ENCODE measurements at places on chromosomes 1 and 21. TPM values are rescaled to one million over a fixed set of nuclear protein-coding genes. Genes with fewer than 3 reads are reported as not detected.

GRCh38 chr1:213333121-213333520 lies 282.1 kb downstream of the RPS6KC1 start:
- DNase-seq = no peak

DNA sequence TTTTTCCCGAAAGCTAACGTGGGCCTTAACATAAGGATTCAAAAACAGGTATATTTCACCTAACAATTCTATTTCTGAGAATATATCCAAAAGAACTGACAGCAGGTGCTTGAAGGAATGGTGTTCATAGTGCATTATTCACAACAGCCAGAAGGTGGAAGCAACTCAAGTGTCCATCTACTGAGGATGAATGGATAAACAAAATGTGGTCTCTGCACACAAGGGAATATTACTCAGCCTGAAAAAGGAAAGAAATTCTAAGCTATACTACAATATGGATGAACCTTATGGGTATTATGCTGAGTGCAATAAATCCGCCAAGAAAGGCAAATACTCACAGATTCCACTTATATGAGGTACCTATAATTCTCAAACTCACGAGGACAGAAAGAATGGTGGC lies 6.1 kb upstream of the RIPPLY3 start:
- peak; percentile 12 for DNase-seq

ERMAP gene
- total RNA-seq = 4.9 TPM

DAB1 gene
- not detected for total RNA-seq

GRCh38 chr1:227428803-227429202 lies 110.5 kb upstream of the CDC42BPA start:
- DNase-seq = peak; percentile 95

- peak; percentile 68 for DNase-seq
Observed at GRCh38 chr1:154418062-154418921, 13.1 kb downstream of the IL6R start.

DNA sequence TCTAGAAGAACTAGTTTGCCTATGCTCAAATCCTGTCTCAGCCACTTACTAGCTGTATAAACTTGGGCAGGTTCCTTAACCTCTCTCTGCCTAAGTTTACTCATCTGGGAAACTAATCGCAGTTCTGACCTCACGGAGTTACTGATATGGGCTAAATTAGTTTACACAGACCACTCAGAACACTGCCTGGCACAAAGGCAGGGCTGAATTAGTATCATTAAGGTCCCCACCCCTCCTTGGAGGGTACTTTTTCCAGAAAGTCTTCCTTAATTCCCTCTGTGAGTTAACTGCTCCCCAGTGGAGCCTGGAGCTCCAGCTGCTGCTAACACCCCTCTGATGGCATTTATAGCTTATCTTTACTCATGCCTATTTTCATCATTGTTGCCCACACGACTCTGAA lies 40.3 kb downstream of the SSBP3 start:
- no peak for DNase-seq

GRCh38 chr1:218718977-218719376 lies 373.8 kb downstream of the TGFB2 start:
- no peak for DNase-seq

DNA sequence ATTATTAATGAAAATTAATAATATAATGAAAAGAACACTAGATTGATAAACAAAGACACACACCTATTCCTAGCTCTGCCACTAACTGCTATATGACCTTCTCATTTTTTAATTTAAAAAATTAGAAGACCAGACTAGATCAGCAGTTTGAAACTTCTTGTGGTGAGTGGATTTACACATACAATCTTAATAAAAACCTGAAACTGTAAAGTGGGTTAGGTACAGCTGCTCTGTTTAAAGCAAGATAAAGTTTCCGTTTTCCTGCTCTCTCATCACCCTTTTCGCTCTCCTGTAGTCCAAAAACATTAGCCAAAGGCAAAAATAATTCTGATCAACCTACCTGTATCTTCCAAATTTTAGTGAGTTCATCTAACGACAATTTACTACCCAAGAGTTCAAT lies 58.6 kb downstream of the USP24 start:
- DNase-seq = no peak

TSTD1 gene
- total RNA-seq = 139 TPM

DNA sequence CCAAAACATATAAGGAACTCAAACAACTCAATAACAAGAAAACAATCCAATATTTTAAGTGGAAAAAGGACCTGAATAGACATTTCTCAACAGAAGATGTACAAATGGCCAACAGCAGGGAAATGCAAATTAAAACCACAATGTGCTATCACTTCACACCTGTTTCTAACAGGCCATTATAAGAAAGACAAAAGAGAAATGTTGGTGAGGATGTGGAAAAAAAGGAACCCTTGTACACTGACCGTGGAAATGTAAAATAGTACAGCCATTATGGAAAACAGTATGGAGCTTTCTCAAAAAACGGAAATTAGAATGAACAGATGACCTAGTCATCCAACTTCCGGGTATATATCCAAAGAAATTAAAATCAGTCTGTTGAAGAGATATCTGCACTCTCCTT lies 37.8 kb upstream of the CD2 start:
- no peak for DNase-seq

MAGOH gene
- 42.5 TPM for total RNA-seq

GRCh38 chr1:81424061-81424460 lies 376.7 kb upstream of the ADGRL2 start:
- no peak for DNase-seq

GRCh38 chr1:27429029-27429425 lies 36.6 kb downstream of the GPR3 start:
- no peak for DNase-seq

DNA sequence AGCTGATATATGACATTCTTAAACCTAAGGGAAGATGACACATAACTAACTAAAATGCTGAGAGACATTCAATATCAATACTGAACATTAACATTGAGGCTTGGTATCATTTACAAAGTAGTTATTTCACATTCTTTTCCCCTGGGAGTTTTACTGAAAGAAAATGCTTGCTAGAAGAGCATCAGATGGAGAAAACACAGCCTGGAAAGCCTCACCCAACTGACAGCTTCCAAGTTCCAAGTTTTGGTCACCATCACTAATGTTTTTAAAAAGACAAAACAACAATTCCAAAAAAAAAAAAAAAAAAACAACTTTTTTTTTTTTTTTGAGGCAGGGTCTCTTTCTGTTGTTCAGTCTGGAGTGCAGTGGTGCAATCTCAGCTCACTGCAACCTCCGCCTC lies 80.6 kb downstream of the DSCAM start:
- no peak for DNase-seq

GRCh38 chr1:64581135-64581842 lies 111.4 kb downstream of the CACHD1 start:
- no peak for DNase-seq

TRPM2 gene
- total RNA-seq = 0.60 TPM

AKNAD1 gene
- total RNA-seq = 0.64 TPM

KCNQ4 gene
- 0.74 TPM for total RNA-seq

ALX3 gene
- not detected for total RNA-seq

SLC37A1 gene
- 102 TPM for total RNA-seq

SETD4 gene
- 4.4 TPM for total RNA-seq

S100A12 gene
- not detected for total RNA-seq

All from HT-29 (cell line).